Iris pigment epithelial cell (primary cell): ENCODE measurements at places on chromosomes 13 and 19.
A peak's percentile ranks its signal among the peaks of the same experiment; 100 is the strongest.

GRCh38 chr19:16620584-16620983 is 7.4 kb downstream of the MED26 start:
- DNase-seq, result no peak

DNA sequence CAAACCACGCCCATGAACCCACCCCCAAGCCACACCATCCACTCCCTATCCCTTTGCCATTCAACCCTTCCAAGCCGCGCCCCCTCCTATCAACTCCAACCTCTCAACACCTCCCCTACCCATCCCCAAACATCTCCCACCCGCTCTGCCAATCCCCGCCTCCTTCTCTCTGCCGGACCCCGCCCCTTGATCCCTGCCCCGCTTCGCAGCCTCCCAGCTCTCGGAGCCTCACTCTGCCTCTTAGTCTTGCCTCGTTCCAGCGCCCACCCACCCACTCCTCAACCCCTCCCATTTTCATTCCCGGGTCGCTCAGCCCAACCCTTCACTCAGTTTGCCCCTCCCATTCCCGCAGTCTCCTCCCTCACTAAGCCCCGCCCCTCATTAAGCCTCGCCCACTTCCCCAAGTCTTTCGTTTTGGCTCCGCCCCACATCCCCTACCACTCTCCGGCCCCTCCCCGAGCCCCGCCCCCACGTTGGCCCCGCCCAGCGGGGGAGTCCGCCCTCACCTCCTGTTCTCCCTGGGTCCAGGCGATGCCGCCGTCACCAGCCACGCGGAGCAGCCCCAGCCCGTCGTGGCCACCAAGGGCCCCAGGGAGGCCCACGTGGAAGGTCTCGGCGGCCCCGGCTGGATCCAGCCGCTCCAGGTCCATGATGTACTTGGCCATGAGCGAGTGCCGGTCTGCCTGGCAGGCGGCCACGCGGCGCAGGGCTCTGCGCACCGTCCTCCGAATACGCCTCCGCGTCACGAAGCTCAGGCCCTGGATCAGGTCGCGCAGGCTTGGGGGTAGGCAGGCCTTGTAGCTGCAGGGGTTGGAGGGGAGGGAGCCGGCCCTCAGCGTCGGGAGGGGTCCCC is 5.7 kb downstream of the JAK3 start:
- peak; percentile 92 for DNase-seq

- no peak for DNase-seq
Observed at GRCh38 chr13:46662690-46663089, 109.7 kb downstream of the LRCH1 start.

DNA sequence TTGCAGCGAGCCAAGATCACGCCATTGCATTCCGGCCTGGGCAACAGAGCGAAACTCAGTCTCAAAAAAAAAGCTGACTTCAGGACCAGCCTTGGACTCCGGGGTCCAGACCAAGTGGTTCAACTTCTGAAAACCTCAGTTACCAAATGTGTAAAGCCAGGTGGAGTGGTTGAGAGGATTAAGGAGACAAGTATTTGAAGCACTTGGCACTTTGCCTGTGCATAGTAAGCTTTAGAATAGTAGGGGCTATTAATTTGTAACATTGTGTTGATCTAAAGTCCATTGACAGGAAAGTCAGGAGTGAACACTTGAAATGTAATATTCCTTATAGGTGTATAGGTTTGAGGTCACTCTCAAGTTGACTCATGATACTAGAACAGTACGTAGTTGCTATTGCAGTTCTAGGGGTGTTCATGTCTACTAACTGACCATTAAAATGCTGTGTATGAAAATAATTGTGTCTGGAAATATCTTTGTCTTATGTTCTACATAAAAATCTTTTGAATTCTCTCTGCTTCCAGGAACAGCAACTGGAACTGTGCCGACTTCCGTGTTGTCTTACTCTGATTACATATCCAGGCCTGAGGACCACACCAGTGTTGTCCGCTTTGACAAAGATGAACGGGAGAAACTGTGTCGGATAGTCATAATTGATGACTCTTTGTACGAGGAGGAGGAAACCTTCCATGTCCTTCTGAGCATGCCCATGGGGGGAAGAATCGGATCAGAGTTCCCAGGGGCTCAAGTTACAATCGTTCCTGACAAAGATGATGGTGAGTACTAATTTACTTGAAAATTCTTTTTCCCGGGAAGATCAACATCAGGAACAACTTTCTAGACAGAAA is 97.4 kb downstream of the FREM2 start:
- no peak for DNase-seq

GRCh38 chr19:50820086-50820485 is 3.5 kb downstream of the KLK1 start:
- DNase-seq, result no peak
